Right atrium auricular region (tissue), 2 donors: ENCODE measurements at places on chromosomes 6 and 20. TPM values are rescaled to one million over a fixed set of nuclear protein-coding genes. Genes with fewer than 3 reads are reported as not detected.

GSTA1 gene
- not detected for total RNA-seq

CST9 gene
- not detected for total RNA-seq

C4B gene
- 241 TPM for total RNA-seq

MYB gene
- not detected for total RNA-seq

RALY gene
- 74.2 TPM for total RNA-seq

CHRNA4 gene
- total RNA-seq, result not detected

GSTA2 gene
- total RNA-seq, result not detected

SUMO4 gene
- total RNA-seq, result 1.3 TPM

PDE10A gene
- 3.6 TPM for total RNA-seq

XRN2 gene
- 37.5 TPM for total RNA-seq

ZNF311 gene
- total RNA-seq, result not detected

SAMD3 gene
- total RNA-seq, result not detected

ZBTB12 gene
- total RNA-seq, result 0.52 TPM

SERINC3 gene
- 112 TPM for total RNA-seq

CLVS2 gene
- not detected for total RNA-seq

ITPR3 gene
- 6.2 TPM for total RNA-seq

CGA gene
- 0.52 TPM for total RNA-seq

ZNF217 gene
- total RNA-seq, result 7.6 TPM

LY86 gene
- total RNA-seq, result 0.82 TPM

BANF2 gene
- total RNA-seq, result not detected

PRR18 gene
- total RNA-seq, result not detected

BMP7 gene
- total RNA-seq, result 15.1 TPM

CFAP206 gene
- total RNA-seq, result 0.39 TPM

TRIM15 gene
- total RNA-seq, result not detected

ORC3 gene
- 14.5 TPM for total RNA-seq

C20orf141 gene
- total RNA-seq, result not detected

LZTS3 gene
- total RNA-seq, result 18.9 TPM

TAB2 gene
- total RNA-seq, result 51.8 TPM

GPR6 gene
- not detected for total RNA-seq

LY6G6D gene
- not detected for total RNA-seq

SMOC2 gene
- 10.8 TPM for total RNA-seq

C6orf58 gene
- total RNA-seq, result not detected

OPRM1 gene
- not detected for total RNA-seq

CHMP4B gene
- total RNA-seq, result 57.0 TPM

CAGE1 gene
- not detected for total RNA-seq

HLA-DQA2 gene
- not detected for total RNA-seq

SAMD10 gene
- total RNA-seq, result 3.1 TPM

EBF4 gene
- 8.5 TPM for total RNA-seq

FOXF2 gene
- 0.55 TPM for total RNA-seq

ADGRG6 gene
- total RNA-seq, result 20.6 TPM

CDSN gene
- total RNA-seq, result not detected

EFCAB8 gene
- not detected for total RNA-seq

CDH22 gene
- total RNA-seq, result 0.67 TPM

TSHZ2 gene
- total RNA-seq, result 6.2 TPM

TMEM217 gene
- total RNA-seq, result 1.4 TPM

LAMA2 gene
- 166 TPM for total RNA-seq

GLP1R gene
- 1.9 TPM for total RNA-seq

FUT9 gene
- total RNA-seq, result not detected

ENPP5 gene
- total RNA-seq, result 17.7 TPM

PKHD1 gene
- total RNA-seq, result not detected

PNLDC1 gene
- not detected for total RNA-seq

CTAGE9 gene
- not detected for total RNA-seq

MCHR2 gene
- total RNA-seq, result not detected

RNF182 gene
- total RNA-seq, result 0.83 TPM

FAM8A1 gene
- 21.0 TPM for total RNA-seq

TRIM40 gene
- not detected for total RNA-seq

SIRPB1 gene
- total RNA-seq, result 5.7 TPM

C2 gene
- total RNA-seq, result 19.9 TPM

POU5F1 gene
- total RNA-seq, result not detected
